ENCODE measurements at places on chromosomes 5 and 9.

DNA sequence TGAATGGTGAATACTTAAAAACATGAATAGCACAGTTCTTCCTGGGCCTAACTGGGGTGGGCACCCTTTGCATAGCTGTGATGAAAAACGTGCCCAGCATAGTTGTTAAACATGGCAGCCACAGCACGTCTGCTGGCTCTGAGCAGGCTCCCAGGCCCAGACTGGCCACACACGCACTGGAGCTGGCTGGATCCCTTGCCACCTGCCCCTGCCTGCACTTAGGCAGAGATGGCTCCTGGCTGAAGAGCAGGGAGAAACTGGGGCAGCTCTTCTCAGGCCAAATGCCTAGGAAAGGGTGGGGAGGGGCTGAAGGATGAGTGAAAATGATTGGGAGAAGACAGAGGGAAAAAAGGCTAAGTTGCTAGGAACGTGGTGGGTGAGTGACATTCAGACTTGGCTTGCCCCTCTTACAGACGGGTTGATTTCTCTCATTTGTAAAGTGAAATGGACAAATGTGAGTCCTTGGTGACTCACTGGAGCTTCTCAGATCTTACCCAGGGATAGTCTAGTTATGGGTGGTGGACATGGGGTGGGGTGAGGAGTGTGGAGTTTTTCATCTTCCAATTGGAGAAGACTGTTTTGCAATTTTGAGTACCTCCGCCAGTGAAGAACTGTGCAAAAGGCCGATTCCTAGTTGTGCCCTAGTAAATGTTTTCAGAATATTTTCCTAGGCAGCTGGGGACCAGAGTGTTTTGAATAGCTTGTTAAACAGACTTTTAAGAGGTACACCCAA is 42.4 kb downstream of the TRIO start:
- no peak for DNase-seq

DNA sequence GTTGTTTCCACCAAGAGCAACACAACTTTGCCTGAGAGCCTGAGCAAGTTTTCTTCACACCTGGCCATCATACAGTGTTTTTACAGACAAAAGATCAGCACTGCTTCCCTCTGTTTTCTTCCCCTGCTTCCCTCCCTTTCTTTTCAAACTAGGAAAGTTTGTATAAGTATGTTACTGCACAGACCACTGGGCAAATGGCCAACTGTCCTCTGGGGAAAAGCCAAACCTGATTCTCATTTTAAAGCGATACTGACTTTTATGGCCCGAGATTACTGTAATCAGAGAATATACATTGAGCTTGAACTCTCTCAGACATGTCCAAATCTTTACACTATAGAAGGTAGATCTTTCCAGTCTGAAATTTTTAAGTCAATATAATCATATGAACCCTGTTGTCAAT is 415.0 kb downstream of the NFIB start:
- no peak for DNase-seq

DNA sequence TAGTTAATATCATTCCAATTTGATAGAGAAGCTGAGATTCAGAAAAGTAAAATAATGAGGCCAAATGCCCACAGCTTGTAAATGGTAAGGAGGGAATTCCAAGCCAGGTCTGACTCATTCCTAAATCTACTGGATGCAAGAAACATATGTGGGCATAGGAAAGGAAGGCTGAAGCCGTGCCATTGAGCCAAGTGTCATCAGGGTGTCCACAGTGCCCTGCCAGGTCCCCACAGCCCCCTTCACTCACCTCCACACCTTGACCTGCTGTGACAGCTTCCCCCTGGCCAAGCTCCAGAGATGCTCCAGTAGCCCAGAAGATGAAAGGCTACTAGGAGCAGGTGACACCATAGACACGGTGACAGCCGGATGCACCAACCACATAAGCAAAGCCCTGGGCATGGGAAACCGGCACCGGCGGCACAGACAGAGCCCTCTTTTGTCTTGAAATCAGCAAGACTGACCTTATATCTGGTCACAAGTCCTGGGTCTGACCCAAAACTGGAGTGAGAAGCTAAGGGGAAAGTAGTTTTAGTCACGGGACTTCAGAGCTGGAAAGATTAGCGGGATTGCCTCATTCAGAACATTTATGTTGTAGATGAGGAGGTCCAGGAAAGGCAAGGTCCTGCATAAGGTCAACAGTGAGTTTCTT is 20.1 kb upstream of the FAT2 start:
- DNase-seq: no peak

DNA sequence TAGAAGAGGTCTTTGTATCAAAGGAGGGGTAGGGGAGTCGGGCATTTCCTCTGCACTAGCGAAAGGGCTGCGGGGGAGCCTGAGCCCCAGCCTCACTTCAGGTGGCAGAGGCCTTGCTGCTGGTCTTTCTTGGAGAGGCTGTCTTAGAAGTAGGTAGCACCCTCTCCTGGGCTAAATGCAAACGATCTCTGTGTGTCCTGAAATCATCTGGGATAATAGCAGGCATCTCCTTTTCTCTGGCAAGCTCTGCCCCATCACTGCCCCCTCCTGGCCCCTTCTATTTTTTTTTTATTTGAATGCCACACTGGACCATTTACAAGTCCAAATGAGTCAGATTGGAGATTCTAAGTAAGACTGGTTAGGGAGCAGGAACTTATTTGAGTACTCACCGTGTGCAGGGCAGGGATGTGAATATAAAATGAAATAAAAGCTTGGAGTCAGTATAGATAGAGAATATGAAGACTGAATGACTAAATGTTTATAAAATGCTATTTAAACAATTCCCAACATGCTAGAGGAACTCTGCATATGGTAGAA is 137.1 kb downstream of the FGF1 start:
- DNase-seq: no peak

GRCh38 chr5:66929281-66929680 is 267.3 kb downstream of the CD180 start:
- no peak for DNase-seq

GRCh38 chr5:158591301-158591863 is 508.3 kb downstream of the EBF1 start:
- no peak for DNase-seq

- DNase-seq: no peak
These were observed 169.3 kb downstream of the SGCD start for GRCh38 chr5:156496291-156496690.

- DNase-seq: no peak
These were observed 51.2 kb upstream of the ZSWIM6 start for GRCh38 chr5:61280761-61281427.

- no peak for DNase-seq
These were observed 1037.3 kb upstream of the ACO1 start for GRCh38 chr9:31347082-31347617.

DNA sequence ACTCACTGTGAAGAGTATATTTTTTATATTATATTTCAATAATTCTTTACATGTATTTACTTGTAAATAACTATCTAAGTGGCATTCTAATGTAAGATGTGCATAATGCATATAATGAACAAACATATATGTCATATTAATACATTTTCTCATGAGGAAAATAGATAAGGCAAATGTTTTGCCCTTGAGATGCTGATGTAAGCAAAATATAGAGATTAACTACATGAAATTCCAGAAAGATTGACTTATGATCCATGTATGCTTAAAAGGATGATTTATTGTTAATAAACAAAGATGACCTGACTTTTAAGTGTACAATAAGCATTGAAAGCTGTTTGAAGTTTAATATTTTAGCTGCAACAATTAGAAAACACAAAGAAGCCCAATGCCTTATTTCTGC is 559.9 kb downstream of the PTPRD start:
- DNase-seq: no peak

GRCh38 chr9:111728617-111729366 is 65.9 kb downstream of the SHOC1 start:
- no peak for DNase-seq

GRCh38 chr5:103441523-103441922 is 121.1 kb downstream of the NUDT12 start:
- no peak for DNase-seq

DNA sequence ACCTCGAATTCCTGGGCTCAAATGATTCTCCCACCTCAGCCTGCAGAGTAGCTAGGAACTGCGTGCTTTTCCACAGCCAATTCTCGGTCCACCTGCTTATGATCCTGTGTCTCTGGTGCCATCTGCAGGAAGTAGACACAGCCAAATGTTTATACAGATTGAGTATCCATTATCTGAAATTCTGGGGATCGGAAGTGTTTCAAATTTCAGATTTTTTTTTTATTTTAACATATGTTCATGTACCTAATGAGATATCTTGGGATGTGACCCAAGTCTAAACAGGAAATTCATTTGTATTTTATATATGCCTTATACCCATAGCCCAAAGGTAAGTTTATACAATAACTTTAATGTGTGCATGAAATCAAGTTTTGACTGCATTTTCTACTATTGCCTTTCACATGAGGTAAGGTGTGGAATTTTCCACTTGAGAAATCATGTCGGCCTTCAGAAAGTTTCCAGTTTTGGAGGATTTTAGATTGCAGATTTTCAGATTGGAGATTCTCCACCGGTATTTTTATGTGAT is 89.5 kb downstream of the ESM1 start:
- no peak for DNase-seq

GRCh38 chr9:33458444-33458843 is 11.1 kb upstream of the AQP3 start:
- peak; percentile 52 for DNase-seq

GRCh38 chr9:34685591-34685990 is 5.5 kb downstream of the CCL19 start:
- DNase-seq: no peak

DNA sequence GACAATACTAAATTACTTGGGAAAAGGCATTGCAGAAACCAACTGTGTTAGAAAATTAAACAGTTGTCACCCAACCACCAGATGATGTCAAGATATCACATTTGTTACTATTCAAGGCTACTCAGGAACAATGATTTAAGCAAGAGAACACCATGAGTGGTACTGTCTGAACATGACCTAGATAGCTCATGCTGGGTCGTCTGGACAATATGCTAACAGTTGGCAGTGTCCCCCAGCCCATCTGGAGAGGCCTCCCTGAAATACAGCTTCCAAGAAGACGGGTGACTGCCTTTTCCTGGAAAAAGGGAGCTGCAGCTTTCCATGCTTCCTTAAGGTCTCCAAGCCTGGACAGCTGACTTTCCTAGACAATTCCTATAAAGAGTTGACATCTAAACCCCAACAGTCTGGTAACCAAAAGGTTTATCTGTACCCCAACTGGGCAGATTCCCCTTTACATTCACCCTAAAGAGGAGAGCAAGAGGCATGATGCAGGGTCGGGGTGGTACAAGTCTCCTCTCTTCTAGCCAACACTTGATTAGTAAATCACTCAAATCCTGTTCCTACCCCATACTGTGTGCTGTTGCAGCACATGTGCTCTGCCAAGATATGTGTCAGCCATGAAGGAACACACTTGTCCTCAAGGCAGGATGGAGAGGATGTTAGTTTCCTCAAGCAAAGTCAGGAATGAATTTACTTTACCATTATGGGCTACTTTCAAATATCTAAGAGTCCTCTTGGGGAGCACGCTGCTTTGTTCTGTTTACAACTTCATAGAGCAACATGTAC is 433.0 kb downstream of the PDE4D start:
- DNase-seq: no peak

- DNase-seq: no peak
These were observed 213.0 kb downstream of the ERCC6L2 start for GRCh38 chr9:96088510-96088909.

- DNase-seq: no peak
These were observed 38.3 kb upstream of the TNFSF8 start for GRCh38 chr9:114968671-114969070.

DNA sequence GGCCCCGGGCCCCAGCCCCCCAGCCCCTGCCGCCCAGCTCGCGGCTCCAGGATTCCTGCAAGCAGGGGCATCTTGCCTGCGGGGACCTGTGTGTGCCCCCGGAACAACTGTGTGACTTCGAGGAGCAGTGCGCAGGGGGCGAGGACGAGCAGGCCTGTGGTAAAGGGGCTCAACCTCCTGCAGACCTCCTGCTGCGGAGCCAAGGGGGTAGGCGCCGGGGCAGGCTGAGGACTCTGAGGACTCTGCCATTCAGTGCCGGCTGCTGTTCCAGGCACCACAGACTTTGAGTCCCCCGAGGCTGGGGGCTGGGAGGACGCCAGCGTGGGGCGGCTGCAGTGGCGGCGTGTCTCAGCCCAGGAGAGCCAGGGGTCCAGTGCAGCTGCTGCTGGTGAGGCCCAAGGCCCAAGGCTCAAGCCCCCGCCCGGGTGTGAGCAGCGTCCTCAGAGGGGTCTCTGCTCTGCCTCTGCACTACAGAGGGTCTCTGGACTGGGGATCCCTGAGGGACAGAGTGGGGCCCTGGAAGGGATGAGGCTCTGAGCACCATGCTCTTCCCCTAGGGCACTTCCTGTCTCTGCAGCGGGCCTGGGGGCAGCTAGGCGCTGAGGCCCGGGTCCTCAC is 3.4 kb downstream of the MAMDC4 start:
- no peak for DNase-seq

GRCh38 chr5:122424132-122424531 is 112.1 kb downstream of the SNCAIP start:
- DNase-seq: no peak

DNA sequence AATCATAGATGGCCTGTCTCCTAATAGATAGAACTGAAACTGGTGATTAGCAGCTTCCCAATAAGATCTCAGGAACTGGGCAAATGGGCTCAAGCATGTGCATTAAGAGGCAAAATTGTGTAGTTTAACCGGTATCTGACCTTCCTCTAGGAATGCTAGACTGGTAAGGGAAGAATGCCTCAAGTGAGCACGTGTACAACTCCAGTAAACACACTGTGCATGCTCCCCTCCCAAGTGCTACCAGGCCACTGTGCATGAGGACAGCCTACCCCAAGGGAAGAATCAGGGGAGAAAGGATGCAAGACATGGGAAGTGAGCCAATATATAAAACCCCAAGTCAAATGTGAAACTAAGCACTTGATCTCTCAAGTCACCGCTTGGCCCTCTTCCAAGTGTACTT is 1157.4 kb upstream of the CDH18 start:
- DNase-seq: no peak

DNA sequence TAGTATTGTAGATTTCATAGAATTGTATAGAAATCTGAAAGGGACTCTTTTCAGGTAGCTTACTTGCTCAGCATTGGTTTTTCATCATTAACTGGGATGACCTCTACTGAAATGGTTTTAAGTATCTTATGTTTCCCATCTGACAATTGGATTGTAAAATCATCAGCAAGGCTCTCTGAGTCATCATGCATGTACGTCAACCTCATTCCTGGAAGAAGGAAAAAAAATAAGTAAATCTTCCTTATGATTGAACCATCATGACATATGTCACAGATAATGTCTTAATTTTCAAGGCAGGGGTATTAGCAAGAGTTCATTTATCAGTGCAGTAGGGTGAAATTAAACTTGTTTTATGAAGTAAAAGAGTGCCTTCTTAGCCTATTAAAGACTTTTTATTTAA is 74.9 kb upstream of the CER1 start:
- DNase-seq: no peak

Data from activated T-helper 1 cell treated with Interleukin-2 at 50 U/mL for 16 hours (primary cell).